ENCODE measurements at places on chromosomes 4 and X.

DNA sequence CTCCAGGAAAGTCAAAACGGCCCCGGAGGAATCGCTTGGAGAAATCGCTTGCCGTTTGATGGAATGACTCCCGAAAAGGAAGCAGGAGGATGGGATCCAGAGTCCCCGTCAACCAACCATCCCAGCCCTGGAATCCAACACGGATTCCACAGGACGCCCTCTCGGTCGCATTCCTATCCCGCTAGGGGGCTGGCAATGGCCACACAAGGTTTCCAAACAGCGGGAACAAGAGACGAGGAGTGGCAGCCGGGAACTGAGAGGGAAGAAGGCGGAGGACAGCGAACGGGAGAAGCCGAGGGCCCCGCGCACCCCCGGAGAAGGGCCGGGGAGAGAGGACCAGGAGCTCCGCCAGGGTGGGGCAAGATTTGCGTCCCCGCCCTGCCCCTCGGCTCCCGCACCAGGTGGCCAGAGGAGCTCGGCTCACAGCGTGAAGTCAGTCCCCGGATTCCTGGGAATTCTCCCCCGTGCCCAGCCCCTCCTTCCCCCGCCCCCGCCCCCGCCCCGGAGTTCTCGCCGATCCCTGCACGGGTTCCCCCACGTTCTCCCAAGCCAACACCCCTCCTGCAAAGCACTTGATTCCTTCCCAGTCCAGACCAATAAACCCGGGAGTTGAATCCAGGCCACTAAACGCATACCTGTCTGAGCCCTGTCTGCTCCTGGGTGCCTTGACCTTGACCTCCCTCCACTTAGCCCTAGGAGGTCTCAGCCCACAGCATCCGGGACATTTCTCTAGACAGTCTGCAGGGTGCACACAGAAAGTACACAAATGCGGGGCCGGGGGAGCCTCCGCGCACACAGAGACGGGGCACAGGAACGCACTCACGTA lies 1.4 kb downstream of the PDZD4 start:
- DNase-seq = peak; percentile 38

DNA sequence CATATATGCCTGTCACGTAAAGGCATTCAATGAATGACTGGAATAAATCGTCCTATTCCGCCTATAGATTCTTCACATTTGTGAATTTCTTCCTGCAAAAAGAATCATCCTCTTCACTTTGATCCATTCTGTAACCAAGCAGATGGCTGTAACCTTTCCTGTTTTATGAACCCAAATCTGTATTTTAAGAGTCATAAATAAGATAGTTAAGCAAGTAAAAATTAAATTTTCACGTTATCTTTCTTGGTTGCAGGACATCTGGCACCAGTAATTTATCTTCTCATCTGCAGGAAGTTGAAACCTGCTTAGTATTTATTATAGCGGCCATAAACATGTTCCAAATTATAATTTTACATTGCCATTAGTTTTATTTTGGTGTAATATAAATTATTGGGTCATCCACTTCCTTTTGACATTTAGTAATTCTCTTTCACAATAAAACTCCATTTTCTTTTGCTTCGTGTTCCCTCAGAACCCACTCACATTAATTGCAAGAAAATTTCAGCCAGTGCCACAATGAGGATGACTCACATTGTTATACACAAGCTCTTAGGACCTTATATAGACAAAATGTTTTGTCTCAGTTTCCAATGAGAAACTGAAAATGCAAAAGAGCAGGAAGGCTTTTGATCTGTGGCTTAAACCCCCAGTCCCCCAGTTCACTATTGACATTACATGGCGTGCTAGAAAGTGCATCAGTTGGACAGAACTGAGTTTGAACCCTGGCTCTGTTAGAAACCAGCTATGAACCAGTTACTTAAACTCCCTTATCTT lies 51.1 kb downstream of the TMEM156 start:
- no peak for DNase-seq

DNA sequence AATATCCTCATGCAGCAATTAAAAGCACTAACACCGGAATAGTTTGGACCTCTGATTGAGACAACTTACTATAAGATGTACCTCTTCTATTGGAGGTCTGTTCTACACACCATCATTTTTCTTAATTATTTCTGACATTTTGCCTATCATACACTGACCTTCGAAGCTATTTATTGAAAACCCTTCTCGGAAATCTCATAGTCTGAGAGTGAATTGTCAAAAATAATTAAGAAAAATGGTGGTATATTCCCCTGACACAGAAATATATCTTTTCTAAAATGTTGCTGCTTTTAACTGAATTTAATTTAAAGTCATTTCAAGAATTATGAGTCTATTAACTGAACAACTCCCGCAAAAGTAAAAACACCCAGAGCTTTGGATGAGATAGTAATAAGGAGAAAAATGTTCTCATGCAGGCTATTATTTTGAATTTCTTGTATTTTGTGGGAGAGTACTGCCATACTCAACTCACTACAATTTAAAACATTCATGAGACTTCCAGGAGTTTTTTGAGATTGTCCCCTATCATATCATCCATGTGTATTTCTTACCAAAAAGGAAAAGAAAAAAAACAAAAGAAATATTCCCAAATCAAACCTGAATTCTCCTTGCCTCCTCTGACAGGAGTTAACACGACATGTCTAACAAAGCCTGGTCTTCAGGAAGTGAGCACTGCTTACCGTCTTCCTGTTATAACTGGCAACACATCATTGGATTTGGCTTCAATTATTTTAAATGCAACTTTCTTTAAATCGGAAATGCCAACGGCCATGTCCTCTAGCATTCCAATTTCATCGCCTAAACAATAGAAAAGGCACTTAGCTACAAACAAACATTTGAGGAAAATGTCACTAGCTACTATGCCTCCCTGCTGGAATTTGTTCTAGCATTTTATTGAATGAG lies 485.3 kb downstream of the IL15 start:
- peak; percentile 9 for DNase-seq

DNA sequence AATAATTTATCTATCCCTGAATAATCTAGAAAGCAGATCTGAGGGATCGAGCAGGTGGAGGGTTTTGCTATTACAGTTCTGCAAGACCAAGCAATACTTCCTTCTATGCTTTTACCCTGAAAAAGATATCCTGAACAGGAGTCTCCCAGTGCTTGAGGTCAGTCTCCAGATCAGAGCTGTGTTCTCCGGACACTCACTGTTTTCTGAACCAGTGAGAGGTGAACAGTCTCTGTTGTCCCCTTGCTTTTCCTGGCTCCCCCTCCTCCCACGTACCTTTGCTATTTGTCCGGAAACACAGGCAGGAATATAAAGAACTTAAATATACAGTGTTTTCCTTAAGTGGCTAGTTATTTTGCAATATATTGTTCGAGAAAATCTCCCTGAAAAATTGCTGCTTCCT lies 116.6 kb downstream of the ATXN3L start:
- DNase-seq = no peak

DNA sequence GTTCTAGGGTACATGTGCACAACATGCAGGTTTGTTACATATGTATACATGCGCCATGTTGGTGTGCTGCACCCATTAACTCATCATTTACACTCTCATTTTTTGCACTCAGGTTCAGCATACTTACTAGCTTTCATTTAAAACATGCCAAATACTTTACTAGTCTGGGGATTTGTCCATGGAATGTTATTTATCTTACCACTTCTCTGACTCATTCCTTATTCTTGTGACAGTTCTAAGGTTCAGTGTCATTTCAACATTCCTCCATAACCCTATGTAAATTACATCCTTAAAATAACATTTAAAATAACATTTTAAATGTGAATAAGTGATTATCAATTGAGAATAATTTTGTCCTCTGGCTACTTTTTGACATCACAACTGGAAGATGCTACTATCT lies 19.5 kb upstream of the SYTL5 start:
- no peak for DNase-seq

- no peak for DNase-seq
These were observed 38.7 kb downstream of the PCGF3 start for GRCh38 chr4:744212-744841.

GRCh38 chr4:12658146-12658545 lies 826.0 kb downstream of the RAB28 start:
- no peak for DNase-seq

- no peak for DNase-seq
These were observed 29.0 kb upstream of the PSAPL1 start for GRCh38 chr4:7463566-7464258.

DNA sequence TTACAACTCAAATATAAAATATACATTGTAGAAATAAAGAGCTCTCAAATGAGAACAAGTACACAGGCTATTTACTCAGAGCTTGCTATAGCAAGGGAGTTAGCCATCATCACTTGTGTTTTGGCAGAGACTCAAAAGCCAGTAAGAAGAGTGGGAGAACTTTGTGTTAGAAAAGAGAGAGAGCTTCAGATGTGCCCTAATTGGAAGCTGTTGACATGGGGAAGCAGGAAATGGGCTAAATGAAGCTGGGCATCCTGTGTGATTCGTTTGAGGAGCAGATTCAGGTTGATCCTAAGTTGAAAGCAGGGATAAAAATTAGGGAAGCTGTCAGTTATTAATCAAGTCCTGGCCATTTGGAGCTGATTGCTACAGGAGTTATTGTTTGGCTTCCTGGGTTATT lies 207.4 kb upstream of the MAOA start:
- DNase-seq = no peak

- DNase-seq = no peak
These were observed 13.9 kb downstream of the TCEANC start for GRCh38 chrX:13666836-13667235.

GRCh38 chr4:4539481-4539880 lies 2.4 kb downstream of the STX18 start:
- DNase-seq = no peak

DNA sequence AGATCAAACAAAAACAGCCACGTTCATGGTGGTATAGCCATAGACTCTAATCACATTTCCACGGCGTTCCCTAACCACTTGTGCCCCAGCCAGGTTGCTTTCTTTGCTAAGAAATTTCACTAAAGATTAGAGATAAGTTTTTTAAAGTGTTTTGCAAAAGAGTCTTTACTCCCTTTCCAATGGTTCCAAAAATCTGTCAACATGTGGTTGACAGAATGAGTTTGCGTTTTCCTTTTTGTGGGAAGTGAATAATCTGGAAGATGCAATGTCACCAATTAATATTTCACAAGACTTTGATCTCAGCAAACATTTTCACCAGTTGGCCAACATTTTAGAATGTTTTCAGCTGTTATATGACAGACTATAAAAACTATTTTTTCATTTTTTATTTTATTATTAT lies 35.3 kb downstream of the CXCL1 start:
- no peak for DNase-seq

DNA sequence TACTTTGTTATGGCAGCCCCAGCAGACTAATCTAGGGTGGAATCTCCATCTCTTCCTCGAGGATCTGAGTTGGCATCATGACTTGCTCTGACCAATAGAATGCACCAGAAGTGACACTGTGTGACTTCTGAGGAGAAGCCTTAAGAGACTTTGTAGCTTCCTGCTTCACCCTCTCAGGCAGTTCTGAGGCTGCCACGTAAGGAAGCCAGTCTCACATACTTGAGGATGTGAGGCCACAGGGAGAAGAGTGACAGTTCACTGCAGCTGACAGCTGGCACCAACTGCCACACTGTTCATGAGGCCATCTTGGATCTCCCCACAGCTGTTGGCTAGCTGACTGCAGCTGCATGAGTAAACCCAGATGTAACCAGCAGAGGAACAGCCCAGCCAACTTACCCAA lies 29.3 kb upstream of the BCOR start:
- no peak for DNase-seq

DNA sequence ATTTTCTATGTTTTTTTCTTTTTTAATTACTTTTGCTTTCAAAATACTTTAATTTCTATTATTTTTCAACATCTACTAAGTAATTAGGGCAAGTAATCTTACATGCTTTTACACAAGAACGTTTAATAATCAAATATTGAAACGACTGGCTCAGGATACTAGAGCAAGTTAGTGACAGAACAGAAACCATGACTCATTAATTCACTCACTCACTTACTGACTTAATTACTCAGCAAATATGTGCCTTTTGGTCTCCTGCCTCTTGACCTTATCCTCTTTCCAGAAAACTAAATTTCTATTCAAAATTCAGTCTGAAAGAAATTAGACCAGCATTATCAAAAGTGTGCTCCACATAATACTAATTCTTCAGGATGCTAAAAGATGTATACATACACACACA lies 314.9 kb upstream of the TEX13C start:
- no peak for DNase-seq

- DNase-seq = peak; percentile 47
These were observed 279.1 kb downstream of the ANK2 start for GRCh38 chr4:113328514-113328913.

- no peak for DNase-seq
These were observed 72.8 kb upstream of the FAM9A start for GRCh38 chrX:8873956-8874355.

- DNase-seq = no peak
These were observed 9.9 kb downstream of the ZNF157 start for GRCh38 chrX:47380268-47380667.

GRCh38 chr4:88528861-88529260 lies 5.3 kb upstream of the PYURF start:
- DNase-seq = no peak

DNA sequence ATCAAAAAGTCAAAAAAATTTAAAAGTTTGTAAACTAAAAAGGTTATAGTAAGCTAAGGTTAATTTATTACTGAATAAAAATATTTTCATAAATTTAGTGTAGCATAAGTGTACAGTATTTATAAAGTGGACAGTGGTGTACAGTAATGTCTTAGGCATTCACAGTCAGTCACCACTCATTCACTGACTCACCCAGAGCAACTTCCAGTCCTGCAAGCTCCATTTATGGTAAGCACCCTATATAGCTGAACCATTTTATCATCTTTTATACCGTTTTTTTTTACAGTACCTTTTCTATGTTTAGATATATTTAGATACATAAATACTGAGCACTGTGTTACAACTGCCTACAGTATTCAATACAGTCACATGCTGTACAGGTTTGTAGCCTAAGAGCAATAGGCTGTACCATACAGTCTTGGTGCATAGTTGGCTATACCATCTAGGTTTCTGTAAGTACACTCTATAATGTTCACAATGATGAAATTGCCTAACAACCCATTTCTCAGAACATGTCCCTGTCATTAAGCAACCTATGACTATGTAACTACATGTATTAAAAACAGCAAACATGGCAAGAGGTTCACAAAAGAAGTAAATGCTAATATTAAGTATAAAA lies 18.6 kb downstream of the ACSL4 start:
- DNase-seq = no peak

DNA sequence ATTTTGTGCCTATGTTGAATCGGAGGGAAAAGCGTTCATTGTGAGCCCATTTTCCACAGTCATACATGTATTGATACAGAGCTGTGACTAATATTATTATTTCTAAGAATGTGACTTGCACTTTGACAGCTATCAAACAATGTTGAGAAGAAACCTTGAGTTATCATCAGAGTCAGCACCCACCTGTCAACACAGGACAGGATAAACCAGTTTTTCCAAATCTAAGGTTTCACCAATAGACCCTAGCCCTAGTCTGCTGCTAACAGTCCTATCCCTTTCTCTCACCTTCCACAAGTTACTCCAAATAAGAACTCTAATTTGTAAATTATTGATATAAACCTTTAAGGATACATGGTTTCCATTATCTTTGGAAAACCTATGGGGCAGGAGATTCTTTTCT lies 47.7 kb upstream of the DHX15 start:
- no peak for DNase-seq

GRCh38 chr4:84931961-84932360 lies 34.5 kb downstream of the WDFY3 start:
- no peak for DNase-seq

All from BE2C (cell line).